NCI-H1694 (cell line): ENCODE measurements at places on chromosomes 12 and 14.

DNA sequence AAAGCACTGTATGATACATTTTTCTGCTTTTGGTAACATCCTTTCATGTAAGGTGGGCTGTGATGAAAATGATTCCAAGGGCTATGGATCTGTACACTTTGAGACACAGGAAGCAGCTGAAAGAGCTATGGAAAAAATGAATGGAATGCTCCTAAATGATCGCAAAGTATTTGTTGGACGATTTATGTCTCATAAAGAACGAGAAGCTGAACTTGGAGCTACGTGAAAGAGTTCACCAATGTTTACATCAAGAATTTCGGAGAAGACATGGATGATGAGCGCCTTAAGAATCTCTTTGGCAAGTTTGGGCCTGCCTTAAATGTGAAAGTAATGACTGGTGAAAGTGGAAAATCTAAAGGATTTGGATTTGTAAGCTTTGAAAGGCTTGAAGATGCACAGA, 22.1 kb upstream of the SRGAP1 start:
- DNase-seq = no peak

- peak; percentile 17 for DNase-seq
These were observed 79.3 kb downstream of the ARF6 start for GRCh38 chr14:49972131-49972671.

GRCh38 chr12:3077572-3078081, 448 bp downstream of the TSPAN9 start:
- DNase-seq = no peak

GRCh38 chr12:94640134-94640928, 10.0 kb downstream of the TMCC3 start:
- no peak for DNase-seq

DNA sequence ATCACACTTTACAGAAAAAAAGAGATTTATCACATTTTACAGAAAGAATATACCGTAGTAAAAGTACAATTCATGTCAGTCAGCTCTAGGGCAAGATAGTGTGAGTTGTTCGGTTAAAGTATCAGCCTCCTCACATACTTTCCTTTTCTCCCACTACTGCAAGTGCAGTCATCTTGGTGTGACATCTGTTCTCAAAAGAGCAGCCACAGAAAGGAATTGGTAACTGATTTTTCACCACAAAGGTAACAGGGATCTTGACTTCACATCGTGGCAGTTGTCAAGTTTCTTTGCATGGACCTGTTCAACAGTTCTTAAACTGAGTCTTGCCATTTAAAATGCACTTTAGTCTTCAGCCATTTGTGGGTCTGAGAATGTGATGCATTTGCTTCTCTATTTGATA, 5.0 kb upstream of the E2F7 start:
- no peak for DNase-seq

DNA sequence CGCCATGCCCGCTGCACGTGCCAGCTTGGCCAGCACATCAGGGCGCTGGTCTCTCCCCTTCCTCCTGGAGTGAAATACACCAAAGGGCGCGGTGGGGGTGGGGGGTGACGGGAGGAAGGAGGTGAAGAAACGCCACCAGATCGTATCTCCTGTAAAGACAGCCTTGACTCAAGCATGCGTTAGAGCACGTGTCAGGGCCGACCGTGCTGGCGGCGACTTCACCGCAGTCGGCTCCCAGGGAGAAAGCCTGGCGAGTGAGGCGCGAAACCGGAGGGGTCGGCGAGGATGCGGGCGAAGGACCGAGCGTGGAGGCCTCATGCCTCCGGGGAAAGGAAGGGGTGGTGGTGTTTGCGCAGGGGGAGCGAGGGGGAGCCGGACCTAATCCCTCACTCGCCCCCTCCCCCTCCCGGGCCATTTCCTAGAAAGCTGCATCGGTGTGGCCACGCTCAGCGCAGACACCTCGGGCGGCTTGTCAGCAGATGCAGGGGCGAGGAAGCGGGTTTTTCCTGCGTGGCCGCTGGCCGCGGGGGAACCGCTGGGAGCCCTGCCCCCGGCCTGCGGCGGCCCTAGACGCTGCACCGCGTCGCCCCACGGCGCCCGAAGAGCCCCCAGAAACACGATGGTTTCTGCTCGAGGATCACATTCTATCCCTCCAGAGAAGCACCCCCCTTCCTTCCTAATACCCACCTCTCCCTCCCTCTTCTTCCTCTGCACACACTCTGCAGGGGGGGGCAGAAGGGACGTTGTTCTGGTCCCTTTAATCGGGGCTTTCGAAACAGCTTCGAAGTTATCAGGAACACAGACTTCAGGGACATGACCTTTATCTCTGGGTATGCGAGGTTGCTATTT, 914 bp upstream of the CCND2 start:
- no peak for DNase-seq

- DNase-seq = no peak
These were observed 288.9 kb upstream of the CLEC14A start for GRCh38 chr14:38544776-38545175.

- DNase-seq = peak; percentile 86
These were observed 17.6 kb downstream of the TDP1 start for GRCh38 chr14:89973234-89973823.
